ENCODE measurements at places on chromosomes 12 and 14.

GRCh38 chr14:50056435-50056834 lies 59.9 kb downstream of the VCPKMT start:
- no peak for DNase-seq

DNA sequence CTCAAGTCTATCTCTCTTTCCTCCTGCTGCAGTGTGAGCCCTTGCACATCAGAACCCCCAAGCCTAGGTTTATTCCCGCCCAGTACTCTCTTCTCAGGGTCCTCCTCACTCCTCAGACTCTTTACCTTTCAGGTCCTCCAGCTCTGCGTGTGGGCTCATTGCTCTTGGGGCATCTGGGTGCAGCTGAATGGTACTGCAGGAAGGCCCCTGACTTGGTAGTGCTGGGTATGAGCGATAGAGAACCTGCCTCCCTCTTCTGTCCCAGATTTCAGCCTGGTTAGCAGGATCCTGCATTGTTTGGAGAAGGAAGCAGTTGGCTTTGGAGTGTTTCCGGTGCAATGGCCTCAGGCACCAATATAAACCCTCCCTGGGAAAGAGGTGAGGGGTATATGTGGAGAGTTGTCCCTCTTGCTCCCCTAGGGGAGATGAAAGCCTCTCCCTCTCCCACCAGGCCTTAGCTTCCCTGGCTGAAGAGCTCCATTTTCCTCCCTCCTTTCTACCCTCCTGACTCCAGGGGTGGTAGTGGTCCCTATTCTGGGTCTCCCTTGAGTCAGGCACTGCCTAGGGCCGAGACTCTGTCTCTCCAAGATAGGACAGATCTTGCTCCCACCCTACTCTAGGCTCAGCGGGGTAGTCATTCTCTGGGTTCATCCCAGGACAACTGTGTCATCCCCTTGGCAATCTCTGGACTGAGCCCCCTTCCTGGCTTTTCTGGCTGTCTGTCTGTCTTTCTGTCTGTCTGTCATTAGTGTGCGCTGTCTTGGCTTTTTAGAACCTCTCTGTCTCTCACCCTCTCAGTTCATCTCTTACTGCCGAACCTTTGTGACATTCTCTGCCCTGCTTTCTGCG lies 3.8 kb downstream of the LRP1 start:
- no peak for DNase-seq

- no peak for DNase-seq
These were observed 14.5 kb upstream of the KLRD1 start for GRCh38 chr12:10293151-10293550.

GRCh38 chr12:112532106-112532505 lies 113.4 kb downstream of the PTPN11 start:
- no peak for DNase-seq

DNA sequence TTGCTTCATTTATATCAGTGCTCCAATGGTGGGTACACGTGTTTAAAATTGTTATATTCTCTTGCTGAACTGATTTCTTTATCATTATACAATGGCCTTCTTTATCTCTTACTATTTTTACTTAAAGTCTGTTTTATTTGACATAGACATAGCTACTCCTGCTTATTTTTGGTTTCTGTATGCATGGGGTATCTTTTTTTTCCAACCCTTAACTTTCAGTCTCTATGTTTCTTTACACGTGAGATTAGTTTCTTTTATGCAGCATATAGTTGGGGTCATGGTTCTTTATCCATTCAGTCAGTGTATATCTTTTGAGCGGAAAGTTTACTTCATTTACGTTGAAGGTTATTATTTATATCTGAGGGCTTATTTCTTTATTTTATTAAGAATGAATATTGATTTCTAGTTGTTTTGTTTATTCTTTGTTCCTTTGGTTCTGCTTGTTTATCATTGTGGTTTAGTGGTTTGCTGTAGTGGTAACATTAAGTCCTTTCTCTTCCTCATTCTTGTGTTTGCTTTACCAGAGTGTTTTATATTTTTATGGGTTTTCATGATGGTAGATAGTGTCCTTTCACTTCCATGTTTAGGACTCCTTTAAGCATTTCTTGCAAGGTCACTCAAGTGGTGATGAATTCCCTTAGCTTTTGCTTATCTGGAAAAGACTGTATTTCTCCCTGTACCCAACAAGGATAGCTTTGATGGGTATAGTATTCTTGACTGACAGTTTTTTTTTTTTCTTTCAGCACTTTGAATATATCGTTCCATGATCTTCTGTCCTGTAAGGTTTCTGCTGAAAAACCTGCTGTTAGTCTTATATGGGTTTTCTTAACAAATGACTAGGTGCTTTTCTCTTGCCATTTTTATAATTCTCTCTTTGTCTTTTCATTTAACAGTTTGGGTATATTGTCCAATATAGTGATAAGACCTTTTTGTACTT lies 38.3 kb upstream of the FAR2 start:
- no peak for DNase-seq

GRCh38 chr12:84069699-84070098 lies 842.9 kb downstream of the SLC6A15 start:
- no peak for DNase-seq

- no peak for DNase-seq
These were observed 333.4 kb upstream of the CCDC196 start for GRCh38 chr14:66152747-66153146.

DNA sequence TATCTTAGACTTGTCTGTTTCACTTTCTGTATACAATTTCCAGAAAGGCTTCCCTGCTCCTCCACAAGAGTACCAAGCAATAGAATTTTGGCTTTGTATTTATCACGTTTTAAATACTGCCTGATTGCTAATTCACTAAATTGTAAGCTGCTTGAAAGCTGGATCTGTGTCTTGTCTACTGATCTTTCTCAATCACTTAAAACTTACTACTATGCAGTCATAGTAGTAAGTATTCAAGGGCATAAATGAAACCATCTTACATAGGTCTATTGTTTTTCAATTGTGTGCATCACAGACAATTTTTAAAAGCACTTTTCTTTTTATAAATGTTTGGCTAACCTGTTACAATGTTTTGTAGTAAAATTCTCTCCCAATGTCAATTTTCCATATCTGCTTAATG lies 1.2 kb upstream of the GLIPR1L2 start:
- DNase-seq = no peak
